ENCODE measurements at places on chromosomes 2 and 18. TPM values are rescaled to one million over a fixed set of nuclear protein-coding genes. Genes with fewer than 3 reads are reported as not detected.

- no peaks in the 10 kb centered on the region for H3K4me1 ChIP-seq
- no peak overlapping the region for H3K4me3 ChIP-seq
- H3K36me3 ChIP-seq: no peaks in the 10 kb centered on the region
- H3K27ac ChIP-seq: no peak overlapping the region
- no peak for DNase-seq
Measured at GRCh38 chr2:184030989-184031388, 567.3 kb upstream of the ZNF804A start.

DNA sequence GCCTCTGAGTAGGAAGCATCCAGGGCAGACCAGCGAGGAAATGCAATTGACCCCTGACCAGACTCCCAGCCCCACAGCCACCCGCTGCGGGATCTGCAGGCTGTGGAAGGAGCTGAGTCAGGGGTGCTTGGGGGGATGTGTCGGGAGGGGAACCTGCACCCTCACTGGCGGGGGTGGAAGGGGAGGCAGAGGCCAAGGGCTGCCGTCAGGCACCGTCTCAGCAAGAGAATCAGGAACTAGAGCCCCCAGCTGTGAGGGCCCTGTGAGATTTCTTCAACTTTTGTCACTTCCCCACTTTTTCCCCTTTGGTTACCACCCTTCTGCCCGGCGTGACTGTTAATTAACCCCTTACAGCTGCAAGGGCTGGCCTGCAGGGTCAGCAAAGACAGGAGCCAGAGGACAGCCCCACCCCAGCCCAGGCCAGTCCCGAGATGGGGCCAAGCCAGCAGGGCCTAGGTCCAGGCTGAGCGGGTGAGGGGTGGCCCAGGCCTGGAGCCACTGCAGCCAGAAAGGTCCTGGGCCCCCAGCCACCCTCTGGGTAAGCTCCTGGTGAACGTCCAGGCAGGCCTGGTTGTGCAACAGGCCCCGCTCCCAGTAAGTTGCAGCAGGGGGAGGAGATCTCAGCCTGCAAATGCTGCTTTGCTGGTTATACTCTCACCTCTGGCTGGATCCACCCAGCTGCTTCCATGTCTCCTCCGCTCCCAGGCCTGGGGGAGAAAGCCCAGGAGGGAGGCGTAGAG, 147.0 kb upstream of the ID2 start:
- H3K27ac ChIP-seq: peak overlapping the region; percentile 31
- peaks cover 7% of the 10 kb centered on the region for H3K4me1 ChIP-seq
- peak; percentile 69 for DNase-seq
- H3K27me3 ChIP-seq: no peaks in the 10 kb centered on the region

The WDR33 gene
- total RNA-seq: 50.7 TPM

DNA sequence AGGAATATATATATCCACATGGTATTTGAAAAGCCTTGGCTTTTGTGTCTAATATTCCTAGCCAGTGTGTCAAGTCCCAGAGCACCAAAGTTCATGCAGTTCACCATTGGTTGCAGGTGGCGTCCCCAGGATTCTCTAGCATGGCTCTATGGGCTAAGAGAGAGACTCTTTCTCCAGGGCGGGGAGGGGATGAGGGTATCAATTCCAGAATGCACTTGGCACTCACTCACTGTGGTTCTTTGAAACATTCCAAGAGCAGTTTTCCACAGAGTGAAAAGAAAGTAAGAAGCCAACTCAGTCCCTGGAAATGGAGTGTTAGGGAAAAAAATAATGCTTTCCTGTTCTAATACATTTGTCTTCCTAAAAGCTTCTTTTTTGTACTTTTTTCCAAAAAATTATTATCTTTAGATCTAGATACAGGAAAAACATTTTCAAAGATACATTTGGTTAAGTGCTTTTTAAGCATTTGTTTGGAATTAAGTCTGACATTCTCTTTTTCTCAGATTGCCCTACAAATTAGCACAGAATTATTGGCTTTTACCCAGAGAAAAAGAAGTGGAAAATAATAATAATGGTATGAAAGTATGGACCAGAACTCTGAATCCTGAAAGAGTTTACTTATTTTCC, 239.9 kb downstream of the PAX3 start:
- no peaks in the 10 kb centered on the region for H3K27me3 ChIP-seq
- H3K4me3 ChIP-seq: no peak overlapping the region
- no peak for DNase-seq
- no peaks in the 10 kb centered on the region for H3K4me1 ChIP-seq

The KHK gene
- total RNA-seq: 8.3 TPM

DNA sequence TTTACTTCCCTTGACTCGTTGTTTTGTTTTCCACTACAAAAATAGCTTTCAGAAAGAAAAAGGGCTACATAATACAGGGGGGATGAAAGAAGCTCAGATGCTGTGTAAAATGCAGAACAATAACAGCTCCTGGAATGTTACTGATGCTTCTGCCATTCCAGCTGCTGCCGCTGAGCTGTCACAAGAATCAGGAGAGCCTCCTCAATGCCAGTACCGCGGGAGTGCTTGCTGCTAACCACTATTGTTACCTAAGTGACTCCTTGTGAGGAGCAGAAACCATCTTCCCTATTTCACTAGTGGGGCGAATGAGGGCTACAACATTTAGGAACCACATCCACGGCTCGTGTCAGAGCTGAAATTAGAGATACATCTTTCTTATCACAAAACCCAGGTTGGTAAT, 384.8 kb downstream of the GALR1 start:
- H3K36me3 ChIP-seq: no peaks in the 10 kb centered on the region
- no peaks in the 10 kb centered on the region for H3K4me1 ChIP-seq
- no peak for DNase-seq
- H3K27ac ChIP-seq: no peak overlapping the region
- H3K27me3 ChIP-seq: no peaks in the 10 kb centered on the region
- H3K4me3 ChIP-seq: no peak overlapping the region

The ACKR3 gene
- 4.6 TPM for total RNA-seq

- no peak for DNase-seq
- no peaks in the 10 kb centered on the region for H3K36me3 ChIP-seq
- H3K27ac ChIP-seq: no peak overlapping the region
- no peaks in the 10 kb centered on the region for H3K27me3 ChIP-seq
- no peaks in the 10 kb centered on the region for H3K4me1 ChIP-seq
Measured at GRCh38 chr2:140085674-140086073, 1305.5 kb upstream of the NXPH2 start.

The TEX44 gene
- total RNA-seq: not detected

GRCh38 chr2:33617401-33617800, 18.3 kb upstream of the FAM98A start:
- DNase-seq: no peak
- no peaks in the 10 kb centered on the region for H3K27me3 ChIP-seq
- H3K4me3 ChIP-seq: no peak overlapping the region
- no peak overlapping the region for H3K27ac ChIP-seq

GRCh38 chr18:40897884-40898283, 1057.2 kb upstream of the PIK3C3 start:
- no peak for DNase-seq
- no peak overlapping the region for H3K4me3 ChIP-seq
- no peaks in the 10 kb centered on the region for H3K4me1 ChIP-seq
- no peaks in the 10 kb centered on the region for H3K36me3 ChIP-seq
- H3K27me3 ChIP-seq: no peaks in the 10 kb centered on the region

Measured in ovary (tissue), 10 donors.